Liver (tissue), 10 donors: ENCODE measurements at places on chromosomes 7 and 10. TPM values are rescaled to one million over a fixed set of nuclear protein-coding genes. Genes with fewer than 3 reads are reported as not detected.

DNA sequence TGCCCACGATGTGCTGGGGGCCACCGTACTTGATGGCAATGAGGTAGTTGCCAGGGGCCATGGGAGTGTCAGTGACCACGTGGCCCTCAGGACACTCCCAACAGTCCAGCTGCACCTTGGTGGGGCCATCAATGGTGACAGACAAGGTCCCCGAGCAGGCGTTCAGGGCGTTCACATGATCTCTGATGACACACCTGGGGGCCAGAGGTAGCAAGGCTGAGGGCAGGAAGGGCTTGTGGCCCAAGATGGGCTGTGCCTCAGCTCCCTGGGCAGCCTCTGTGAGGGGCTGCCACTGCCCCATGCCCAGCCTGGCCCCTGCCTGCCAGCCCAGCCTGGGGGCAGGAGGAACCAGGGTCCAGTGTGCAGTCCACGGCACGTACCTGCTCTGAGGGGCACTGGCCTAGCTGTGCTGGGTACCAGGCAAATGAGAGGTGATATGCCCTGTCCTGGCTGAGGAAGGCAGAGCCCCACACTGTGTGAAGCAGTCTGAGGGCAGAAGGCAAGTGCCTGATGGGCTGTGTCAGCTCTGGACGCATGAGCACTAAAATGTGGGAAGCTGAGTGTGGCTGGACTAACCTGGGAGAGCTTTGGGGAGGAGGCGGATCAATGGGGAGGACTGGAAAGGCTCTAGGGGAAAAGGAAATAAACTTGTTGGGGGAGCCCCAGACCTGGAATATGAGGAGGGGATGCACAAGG is 3.5 kb upstream of the KCP start:
- no peak overlapping the region for H3K4me3 ChIP-seq
- no peaks in the 10 kb centered on the region for H3K36me3 ChIP-seq
- H3K27ac ChIP-seq = no peak overlapping the region
- peaks cover 17% of the 10 kb centered on the region for H3K4me1 ChIP-seq
- DNase-seq = no peak
- peaks cover 2% of the 10 kb centered on the region for H3K27me3 ChIP-seq

DNA sequence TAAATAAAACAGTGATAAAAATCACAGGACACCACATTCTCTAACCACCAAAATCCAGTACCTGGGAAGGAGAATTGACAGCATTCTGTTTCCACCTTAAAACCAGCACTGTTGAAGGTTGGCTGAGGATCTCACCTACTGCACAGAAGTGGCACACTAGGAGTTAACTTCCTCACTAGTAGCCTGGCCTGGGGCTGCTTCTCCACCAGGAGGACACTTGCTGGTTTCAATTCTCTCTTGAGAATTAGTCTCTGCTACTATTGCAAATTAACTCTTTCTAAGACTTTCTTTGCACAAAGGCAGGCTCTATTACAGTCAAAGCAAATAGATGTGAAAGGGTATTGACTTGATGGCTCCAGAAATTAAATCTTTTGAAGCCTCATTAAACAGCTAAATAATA is 2.3 kb upstream of the CTTNBP2 start:
- no peak overlapping the region for H3K27ac ChIP-seq
- no peak overlapping the region for H3K4me3 ChIP-seq
- no peaks in the 10 kb centered on the region for H3K36me3 ChIP-seq
- H3K27me3 ChIP-seq = no peaks in the 10 kb centered on the region
- no peak for DNase-seq

- no peak overlapping the region for H3K27ac ChIP-seq
- H3K27me3 ChIP-seq = no peaks in the 10 kb centered on the region
- DNase-seq = no peak
- no peaks in the 10 kb centered on the region for H3K4me1 ChIP-seq
- H3K36me3 ChIP-seq = peaks cover 21% of the 10 kb centered on the region
- no peak overlapping the region for H3K4me3 ChIP-seq
Observed at GRCh38 chr7:105101864-105102263, 87.9 kb downstream of the KMT2E start.

The C10orf62 gene
- polyA plus RNA-seq = 0.26 TPM

The PLEKHS1 gene
- polyA plus RNA-seq = not detected

- H3K4me1 ChIP-seq = no peaks in the 10 kb centered on the region
- no peak overlapping the region for H3K4me3 ChIP-seq
- H3K27ac ChIP-seq = no peak overlapping the region
- H3K36me3 ChIP-seq = no peaks in the 10 kb centered on the region
Observed at GRCh38 chr7:80002865-80003264, 131.8 kb upstream of the GNAI1 start.

GRCh38 chr10:105070952-105071351 is 429.9 kb downstream of the SORCS3 start:
- no peak for DNase-seq
- no peaks in the 10 kb centered on the region for H3K27me3 ChIP-seq
- H3K4me3 ChIP-seq = no peak overlapping the region
- H3K27ac ChIP-seq = no peak overlapping the region
- H3K4me1 ChIP-seq = no peaks in the 10 kb centered on the region
